ENCODE measurements at places on chromosomes 3 and 15.

- DNase-seq = no peak
Observed at GRCh38 chr3:115659253-115660220, 36.2 kb downstream of the GAP43 start.

DNA sequence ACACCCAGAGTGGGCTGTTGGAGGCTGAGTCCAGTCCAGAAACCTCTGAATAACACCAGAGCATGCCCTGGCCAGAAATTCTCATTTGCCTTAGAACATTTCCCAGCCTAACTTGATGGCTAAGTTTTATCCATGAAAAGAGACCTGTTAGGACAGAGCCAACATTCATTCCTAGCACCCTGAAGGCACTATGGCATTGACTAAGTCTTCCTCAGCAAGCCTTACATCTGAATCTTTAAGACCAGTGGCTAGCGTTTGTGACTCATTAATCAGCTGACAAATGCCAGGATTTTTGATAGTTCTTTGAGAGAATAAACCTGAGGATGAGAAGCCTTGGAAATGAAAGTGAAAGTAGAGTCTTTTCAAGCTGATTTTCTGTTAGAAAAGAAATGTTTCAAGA is 1087.1 kb upstream of the ALCAM start:
- DNase-seq = peak; percentile 40

- no peak for DNase-seq
Observed at GRCh38 chr3:57120040-57120439, 45.1 kb downstream of the IL17RD start.

- DNase-seq = no peak
Observed at GRCh38 chr3:51400166-51400565, 9.1 kb downstream of the RBM15B start.

DNA sequence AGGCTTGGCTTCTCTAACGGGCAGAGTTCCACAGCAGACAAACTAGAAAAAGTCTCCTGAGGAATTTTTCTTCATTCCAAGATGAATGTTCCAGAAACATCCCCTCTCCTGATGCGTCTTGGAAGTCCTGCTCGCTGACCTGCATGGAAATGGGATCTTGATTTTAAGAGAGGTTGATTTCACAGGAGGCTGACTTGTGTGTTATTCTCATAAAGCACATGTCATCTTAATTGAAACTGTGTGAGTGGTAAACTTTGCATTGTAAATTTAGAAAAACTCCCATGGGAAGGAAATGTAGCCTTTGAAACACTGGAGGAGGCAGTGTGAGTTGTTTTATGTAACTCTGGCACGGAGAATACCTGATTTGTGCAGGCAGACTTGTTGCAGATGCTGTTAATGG is 337.8 kb upstream of the NR2E3 start:
- DNase-seq = no peak

DNA sequence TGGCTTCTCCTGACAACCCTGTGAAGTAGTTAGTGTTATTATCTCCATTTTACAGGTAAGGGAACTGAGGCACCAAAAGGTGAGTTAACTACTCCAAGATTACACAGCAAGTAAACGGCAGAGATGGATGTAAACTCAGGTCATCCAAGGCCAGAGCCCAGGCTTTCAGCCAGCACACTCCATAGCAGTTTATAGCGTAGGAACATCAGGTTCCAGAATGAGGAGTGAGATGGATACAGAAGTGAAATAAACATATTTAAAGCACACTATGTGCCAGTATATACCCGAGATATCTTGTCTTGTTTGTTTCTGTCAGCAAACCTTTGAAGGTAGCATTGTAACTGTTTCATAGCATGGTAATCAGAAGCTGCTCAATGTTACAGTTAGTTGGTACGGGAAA is 279.0 kb downstream of the OXSM start:
- DNase-seq = no peak

- no peak for DNase-seq
Observed at GRCh38 chr3:20645340-20645739, 459.3 kb upstream of the SGO1 start.

DNA sequence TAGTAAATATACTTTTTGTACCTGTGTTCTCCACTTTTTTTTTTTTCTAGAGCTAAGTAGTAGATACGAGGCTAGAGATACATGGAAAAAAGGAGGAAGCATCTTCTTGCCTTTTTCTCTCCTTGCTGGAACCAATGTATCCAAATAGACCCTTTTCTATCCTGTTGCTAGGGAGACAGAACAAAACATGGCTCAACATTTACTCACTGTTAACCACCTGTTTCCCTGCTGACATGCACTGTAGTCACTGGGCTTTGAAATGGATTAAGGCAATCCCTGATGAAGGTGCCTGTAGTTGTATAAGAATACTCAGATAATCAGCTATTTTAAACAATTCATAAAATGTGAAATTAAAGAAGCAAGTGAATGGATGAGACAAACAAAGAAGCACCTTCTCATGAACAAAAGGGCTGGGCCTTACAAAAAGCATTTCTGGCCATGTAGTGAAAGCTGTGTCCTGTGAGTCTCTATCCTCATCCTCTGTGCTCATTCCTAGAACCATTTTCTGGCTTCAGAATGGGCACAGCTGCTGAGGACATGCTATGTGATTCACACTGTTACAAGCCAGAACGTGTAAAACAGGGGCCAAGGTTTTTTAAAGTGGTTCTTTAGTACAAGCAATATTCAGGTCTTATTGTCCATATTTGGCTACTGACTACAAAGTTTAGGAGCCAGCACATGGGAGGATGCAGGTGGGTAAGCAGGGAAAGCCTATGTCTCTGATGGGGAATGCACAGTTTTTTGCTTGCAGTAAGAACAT is 100.4 kb upstream of the NDN start:
- DNase-seq = no peak

GRCh38 chr15:68206711-68207151 is 1.6 kb upstream of the CALML4 start:
- no peak for DNase-seq

GRCh38 chr3:194231929-194232832 is 96.2 kb downstream of the HES1 start:
- DNase-seq = no peak

GRCh38 chr15:51205050-51205975 is 110.6 kb upstream of the TNFAIP8L3 start:
- DNase-seq = no peak

- peak; percentile 36 for DNase-seq
Observed at GRCh38 chr3:87435926-87436620, 159.7 kb upstream of the POU1F1 start.

GRCh38 chr3:77420336-77420735 is 380.4 kb downstream of the ROBO2 start:
- DNase-seq = no peak

DNA sequence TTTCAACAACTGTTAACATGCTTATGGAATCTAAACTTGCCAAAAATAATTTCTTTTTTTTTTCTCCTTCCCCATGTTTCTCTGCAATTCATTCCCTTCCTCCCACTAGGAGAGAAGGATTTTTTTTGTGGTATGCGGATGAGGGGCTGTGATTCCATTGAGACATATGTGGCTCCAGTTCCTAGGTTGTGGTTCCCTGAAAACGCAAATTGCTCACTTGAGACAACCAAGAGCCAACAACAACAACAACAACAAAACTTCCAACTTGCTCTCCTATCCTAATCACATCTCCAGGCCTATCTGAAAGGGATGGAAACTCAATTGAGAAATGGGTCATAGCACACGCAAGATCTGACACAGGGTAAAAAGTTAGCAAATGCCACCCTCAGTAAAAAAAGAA is 406.5 kb upstream of the TGFBR2 start:
- peak; percentile 45 for DNase-seq

DNA sequence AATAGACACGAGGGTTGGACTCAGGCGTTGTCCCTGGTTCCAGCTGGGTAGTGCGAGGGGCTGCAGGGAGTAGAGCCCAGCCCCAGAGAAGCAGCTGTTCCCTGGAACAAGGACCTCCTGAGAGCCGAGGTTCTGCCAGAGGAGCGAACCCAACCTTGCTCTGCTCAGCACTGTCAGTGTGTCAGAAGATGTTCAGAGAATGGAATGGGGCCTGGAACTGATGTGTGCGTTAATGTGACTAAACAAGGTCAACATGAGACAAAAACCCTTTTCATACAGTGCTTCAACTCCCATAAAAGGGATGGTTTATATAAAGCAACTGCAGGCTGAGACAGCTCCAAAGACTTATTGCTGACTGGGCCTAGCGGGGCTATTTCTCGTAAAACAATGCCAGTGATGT is 35.5 kb upstream of the HACD2 start:
- no peak for DNase-seq

- no peak for DNase-seq
Observed at GRCh38 chr3:151998744-151999143, 125.3 kb downstream of the SUCNR1 start.

- DNase-seq = no peak
Observed at GRCh38 chr15:70361891-70362290, 264.2 kb upstream of the TLE3 start.

GRCh38 chr15:60477164-60477563 is 1.8 kb downstream of the ICE2 start:
- peak; percentile 27 for DNase-seq

DNA sequence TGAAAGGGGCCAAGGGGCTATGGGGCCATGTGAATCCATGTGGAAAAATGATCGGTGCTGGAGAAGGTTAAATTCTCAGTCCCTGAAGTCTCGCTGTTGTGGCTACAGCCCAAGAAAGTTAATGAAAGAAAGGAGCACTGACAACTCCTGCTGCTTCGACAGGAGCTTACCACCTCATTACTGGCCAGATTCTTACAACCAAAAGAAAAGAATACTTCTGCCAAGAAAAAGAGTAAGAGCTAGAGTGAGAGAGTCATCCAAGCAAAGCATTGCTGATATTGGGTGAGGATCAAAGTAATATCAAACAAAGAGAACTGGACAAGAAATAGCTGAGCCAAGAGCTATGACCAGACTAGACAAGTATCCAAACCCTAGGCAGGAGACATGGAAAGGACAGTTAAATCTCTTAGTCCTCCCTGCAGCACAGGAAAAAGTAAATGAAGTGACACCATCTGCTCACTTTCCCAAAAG is 348.4 kb upstream of the PLSCR5 start:
- peak; percentile 40 for DNase-seq

DNA sequence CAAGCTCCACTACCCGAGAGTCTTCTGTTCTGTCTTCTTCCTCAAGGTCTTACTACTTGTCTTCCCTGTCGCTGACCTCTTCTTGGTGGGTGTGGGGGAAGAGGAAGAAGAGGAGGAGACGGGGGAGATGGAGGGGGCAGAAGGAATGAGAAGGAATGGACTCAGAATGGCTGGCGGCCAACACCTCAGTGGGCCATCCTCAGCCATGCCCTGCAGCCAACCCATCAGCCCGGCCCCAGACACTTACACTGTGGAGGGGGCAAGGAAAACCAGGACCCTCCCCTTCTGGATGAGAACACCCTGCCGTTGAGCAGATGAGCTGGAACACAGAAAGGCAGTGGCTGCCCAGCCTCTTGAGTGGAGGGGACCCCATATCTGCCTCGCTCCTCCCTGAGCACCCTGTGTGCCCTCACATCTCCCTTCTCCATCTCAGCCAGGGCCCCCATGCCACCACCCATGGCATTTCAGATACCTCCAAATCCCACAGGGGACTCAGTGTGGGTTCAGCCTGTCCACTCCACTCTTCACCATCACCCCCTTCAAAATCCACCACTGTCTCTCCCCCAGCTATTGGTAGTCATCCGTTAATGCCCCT is 45.5 kb upstream of the PRR23E start:
- DNase-seq = no peak

DNA sequence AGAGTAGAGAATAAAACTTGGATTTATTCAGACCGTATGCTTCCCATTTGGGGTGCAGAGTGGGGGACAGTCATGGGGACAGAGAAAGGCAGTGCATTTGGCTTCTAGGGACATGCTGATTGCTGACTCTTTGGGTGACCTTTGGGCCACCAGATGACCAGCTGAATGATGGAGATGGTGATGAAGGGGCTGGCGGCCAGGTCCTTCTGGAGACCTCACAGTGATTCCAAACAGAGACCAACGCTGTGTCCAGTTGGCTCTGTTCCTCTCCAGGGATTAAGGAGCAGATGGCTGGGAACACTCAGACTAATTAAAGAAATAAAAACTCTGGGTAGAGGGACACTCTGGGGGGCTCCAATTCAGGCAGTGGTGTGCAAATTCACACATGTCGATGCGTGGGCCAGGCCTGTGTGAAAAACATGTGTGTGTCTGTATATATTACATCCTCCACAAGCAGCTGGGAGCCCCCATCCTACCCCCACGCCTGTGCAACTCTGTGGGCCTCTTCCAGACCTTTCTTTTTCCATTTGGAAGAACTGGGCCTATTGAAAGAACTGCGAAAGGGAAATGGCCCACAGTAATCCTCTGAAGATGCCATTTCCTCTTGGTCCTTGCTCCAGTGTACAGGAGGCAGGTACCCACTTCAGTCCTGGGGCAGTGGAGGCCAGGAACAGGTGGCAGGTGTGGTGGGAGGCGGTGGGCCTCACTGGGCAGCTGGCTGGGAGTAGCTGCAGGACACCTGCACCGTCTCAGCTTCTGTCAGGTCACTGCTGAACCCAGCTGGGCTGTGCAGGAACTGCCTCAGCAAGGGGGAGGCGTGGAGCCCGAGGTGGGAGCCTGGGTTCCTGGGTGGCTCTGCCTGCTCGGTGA is 8.9 kb downstream of the XIRP1 start:
- DNase-seq = no peak

GRCh38 chr3:126530171-126531050 is 6.5 kb downstream of the CHST13 start:
- no peak for DNase-seq

DNA sequence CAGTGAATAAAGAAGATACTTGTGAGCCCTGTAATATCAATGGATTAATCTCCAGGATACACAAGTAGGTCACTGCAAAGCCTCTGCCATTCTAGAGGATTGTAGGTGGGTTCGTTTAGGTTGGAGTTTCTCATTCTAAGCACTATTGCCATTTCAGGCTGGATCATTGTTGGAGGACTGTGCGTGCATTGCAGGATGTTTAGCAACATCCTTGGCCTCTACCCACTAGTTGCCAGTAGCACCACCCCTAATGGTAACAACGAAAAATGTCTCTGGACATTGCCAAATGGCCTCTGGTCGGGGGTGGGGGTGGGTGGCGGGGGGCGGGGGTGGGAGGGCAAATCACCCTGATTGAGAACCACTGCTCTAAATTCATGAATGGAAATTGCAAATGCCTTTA is 4.9 kb upstream of the IFT57 start:
- no peak for DNase-seq

DNA sequence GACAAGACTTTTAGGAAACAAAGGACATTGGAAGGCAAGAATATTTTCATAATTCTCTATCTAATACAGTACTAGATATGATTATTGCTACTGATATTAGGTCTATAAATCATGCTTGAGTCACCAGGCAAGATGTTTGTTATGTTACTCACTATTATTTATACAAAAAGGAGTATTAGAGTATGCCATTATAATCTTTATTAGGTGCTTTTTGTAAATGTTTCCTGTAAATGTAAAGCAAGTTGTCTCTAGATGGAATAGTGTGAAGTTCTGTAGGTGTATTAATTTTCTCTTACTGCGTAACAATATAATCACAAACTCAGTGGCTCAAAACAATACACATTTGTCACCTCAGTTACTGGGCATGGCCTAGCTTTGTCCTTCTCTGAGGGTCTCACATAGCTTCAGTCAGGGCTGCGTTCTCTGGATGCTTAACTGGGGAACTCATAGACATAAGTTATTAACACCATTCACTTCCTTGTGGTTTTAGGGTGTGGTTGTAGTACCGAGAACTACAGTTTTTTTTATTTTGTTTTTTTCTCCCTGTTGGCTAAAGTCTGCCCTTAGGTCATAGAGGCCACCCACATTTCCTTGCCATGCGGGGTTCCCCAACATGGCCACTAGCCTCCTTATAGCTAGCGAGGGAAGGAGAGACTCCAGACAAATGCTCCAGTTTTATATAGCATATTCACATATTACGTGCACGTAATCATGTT is 20.3 kb upstream of the MAP3K13 start:
- no peak for DNase-seq

- no peak for DNase-seq
Observed at GRCh38 chr3:158649791-158650190, 5.5 kb downstream of the GFM1 start.

- DNase-seq = no peak
Observed at GRCh38 chr3:57963811-57964346, 44.3 kb upstream of the FLNB start.
